ENCODE measurements at places on chromosomes 5 and 9. TPM values are rescaled to one million over a fixed set of nuclear protein-coding genes. Genes with fewer than 3 reads are reported as not detected.

DNA sequence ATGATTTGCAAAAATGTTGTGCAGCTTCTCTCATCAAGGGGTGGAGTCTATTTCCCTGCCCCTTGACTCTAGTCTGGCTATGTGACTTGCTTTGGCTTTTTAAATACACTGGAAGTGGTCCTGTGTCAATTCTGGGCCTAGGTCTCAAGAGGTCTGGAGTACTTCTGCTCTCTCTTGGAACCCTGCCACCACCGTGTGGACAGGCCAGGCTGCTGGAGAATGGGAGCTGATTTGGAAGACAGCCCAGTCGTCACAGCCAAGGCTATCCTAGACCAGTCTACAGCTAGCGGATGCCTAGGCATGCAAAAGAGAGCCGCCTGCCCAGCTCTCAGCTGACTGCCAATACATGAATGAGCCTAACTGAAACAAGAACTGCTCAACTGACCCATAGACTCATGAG lies 56.7 kb upstream of the CLINT1 start:
- no peaks in the 10 kb centered on the region for H3K36me3 ChIP-seq
- no peak overlapping the region for H3K27ac ChIP-seq
- H3K4me3 ChIP-seq: no peak overlapping the region
- H3K4me1 ChIP-seq: peaks cover 26% of the 10 kb centered on the region
- no peak for DNase-seq

DNA sequence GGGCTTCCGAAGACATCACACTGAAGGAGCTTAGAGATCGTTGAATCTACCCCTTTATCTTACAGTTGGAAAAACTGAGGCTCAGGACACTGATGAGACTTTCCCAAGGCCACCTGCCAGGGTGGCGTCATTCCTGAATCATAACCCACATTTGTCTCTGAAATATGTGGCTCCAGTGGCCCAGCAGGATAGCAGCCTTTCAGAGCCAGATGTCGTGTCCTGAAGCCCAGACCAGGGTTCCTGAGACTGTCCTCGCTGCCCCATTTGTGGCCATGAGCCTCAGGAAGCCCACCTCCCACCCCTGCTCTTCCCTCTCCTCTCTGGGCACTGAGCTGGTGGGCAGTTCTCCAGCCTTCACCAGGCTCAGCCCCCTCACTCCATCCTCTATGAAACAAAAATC lies 2.4 kb downstream of the HMCN2 start:
- H3K4me3 ChIP-seq: no peak overlapping the region
- no peak overlapping the region for H3K27ac ChIP-seq
- no peak for DNase-seq
- H3K4me1 ChIP-seq: no peaks in the 10 kb centered on the region

GRCh38 chr5:67308988-67309688 lies 112.5 kb upstream of the CD180 start:
- DNase-seq: no peak
- H3K4me1 ChIP-seq: peaks cover 8% of the 10 kb centered on the region
- no peak overlapping the region for H3K4me3 ChIP-seq
- H3K27me3 ChIP-seq: no peaks in the 10 kb centered on the region
- H3K27ac ChIP-seq: no peak overlapping the region
- no peaks in the 10 kb centered on the region for H3K36me3 ChIP-seq

DNA sequence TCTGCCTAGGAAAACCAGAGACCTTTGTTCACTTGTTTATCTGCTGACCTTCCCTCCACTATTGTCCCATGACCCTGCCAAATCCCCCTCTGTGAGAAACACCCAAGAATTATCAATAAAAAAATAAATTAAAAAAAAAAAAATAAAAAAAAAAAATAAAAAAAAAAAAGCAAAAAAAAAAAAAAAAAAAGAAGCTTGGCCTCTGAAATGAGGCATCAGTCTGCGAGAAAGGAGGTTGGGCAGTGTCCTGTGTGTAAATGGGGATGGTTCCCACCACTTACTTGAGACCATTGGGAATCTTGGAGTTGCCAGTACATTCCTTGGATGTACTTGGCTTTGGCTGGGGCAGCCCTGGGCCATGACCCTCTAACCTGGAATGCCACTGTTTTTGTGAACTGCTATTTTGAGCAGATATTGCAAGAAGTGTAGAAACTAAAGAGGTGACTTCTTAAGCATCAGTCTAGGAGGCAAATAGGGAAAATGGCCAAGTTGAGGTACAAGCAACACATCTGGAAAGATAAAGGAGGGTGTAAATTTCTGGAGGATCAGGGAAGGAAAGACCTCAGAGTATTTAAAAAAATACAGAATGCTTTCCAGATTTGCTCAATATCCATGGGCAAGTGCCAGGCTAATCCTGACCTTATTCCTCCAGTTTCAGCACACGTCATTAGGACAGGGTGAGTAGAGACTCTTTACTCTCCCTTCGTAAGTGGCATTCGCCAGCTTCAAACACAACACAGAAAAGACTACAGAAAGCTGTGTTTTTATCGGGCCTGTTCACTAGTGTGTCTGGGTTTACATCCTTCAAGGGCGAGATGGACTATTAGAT lies 58.1 kb downstream of the HSPA4 start:
- no peak for DNase-seq
- H3K36me3 ChIP-seq: peaks cover 12% of the 10 kb centered on the region
- peaks cover 4% of the 10 kb centered on the region for H3K4me1 ChIP-seq
- H3K4me3 ChIP-seq: no peak overlapping the region
- H3K27me3 ChIP-seq: peaks cover 4% of the 10 kb centered on the region

DNA sequence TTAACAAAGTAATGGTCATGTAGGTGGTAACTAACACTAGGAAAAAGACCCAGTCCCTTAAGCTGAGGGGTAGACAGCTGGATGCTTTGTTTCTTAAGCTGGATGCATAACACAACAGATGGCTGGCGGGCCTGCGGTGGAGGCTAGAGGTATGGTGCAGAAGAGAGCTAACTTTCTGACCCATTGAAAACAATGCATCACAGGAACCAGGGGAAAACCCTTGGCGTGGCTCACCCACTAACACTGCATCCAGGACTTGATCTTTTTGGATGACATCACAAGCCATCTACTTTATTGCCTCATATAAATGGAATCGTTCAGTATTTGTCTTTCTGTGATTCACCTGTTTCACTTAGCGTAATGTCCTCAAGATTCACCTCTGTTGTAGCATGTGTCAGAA lies 138.7 kb downstream of the AUH start:
- DNase-seq: no peak
- H3K4me3 ChIP-seq: no peak overlapping the region
- H3K27ac ChIP-seq: no peak overlapping the region

- DNase-seq: no peak
- peaks cover 46% of the 10 kb centered on the region for H3K27me3 ChIP-seq
- no peak overlapping the region for H3K4me3 ChIP-seq
- H3K36me3 ChIP-seq: peaks cover 19% of the 10 kb centered on the region
Observed at GRCh38 chr5:56055859-56056258, 61.1 kb upstream of the IL6ST start.

GRCh38 chr9:76617497-76618175 lies 146.6 kb upstream of the PCA3 start:
- no peak overlapping the region for H3K27ac ChIP-seq
- peaks cover 1% of the 10 kb centered on the region for H3K36me3 ChIP-seq
- no peak for DNase-seq
- H3K4me3 ChIP-seq: no peak overlapping the region

DNA sequence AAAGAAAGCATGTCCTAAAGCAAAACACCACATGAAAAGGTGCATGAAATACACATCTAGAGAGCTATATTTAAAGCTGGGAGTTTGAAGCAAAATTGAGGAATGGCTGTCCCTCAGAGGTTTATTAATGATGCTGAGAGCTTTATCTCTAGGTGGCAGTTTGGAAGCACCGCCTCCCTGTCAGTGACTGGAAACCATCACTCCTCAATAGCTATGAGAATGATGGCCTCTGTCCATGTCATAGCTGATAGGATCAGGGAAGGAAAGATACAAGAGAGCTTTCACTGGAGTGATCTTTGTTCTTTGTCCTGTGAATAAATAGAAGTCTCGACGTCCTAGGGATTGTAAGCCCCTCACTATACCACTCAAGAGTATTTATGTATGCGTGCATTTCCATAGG lies 110.5 kb downstream of the NUDT12 start:
- H3K4me3 ChIP-seq: no peak overlapping the region
- DNase-seq: no peak
- peaks cover 3% of the 10 kb centered on the region for H3K4me1 ChIP-seq
- H3K27ac ChIP-seq: no peak overlapping the region
- H3K27me3 ChIP-seq: peaks cover 8% of the 10 kb centered on the region

DNA sequence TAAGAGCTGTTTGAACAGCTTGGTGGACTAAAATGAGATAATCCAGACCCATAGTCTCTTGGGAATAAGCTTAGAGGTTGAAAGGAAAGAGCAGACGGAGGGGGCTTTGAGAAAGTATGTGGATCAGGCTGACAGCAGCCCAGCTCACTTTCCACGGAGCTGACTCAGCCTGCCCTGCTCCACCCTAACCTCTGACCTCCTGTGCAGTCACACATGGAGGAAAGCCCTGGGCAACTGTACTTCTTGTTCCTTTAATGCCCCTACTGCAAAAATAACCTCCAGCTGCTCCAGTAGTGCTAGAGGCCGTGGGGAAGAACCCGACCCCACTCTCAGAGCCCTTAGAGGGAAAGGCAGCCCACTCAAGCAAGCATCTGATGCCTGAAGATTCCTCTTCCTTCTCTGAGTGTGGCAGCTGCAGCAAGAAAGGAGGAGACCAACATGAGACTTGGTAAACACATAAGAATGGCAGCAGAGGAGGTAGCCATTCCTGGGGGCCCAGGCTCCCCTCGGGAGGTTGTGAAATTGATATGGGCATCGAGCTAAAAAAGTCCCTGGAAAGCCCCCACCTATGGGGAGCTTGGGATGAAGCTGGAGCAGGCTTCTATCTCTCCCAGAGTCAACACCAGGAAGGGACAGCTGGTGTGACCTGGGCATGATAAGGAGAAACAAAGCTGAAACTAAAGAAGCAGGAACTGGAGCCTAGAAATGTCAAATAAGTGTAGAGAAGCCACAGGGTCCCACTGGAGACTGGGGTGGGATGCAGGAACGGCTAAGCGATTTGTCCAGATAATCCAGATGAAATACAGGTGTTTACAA lies 204.3 kb downstream of the PIK3R1 start:
- H3K36me3 ChIP-seq: no peaks in the 10 kb centered on the region
- H3K4me3 ChIP-seq: no peak overlapping the region
- H3K27me3 ChIP-seq: peaks cover 5% of the 10 kb centered on the region

DNA sequence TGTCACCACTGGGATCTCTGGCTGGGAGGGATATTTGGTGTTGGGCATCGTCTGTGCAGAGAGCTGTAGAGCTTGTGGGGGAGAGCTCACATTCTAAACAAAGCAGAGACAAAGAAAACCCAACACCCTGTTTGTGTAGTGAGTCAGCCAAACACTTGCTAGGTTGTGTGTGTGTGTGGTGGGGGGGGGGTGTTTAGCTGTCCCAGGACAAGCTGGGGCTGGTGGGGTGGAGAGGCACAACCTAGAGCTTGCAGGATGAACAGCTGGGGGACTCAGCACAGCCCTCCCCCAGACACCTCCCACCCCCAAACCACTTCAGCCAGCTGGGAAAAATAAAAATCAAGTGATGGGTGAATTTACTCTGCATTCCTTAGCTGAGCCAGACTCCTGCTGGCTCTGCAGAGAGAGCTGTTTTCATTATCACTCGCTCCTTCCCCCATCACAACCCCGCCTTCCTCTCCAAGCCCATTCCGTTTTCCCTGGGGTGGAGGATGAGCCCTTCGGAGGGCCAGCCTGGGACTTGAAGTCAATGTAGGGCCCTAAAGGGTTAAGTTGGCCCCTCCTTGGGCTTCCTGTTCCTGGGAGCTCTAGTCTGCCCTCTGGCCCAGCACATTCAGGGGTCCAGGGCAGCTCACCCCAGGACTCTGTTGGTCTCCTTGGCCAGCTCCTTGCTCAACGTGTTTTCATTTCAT lies 2.6 kb downstream of the OLFML2A start:
- no peak overlapping the region for H3K27ac ChIP-seq
- H3K36me3 ChIP-seq: no peaks in the 10 kb centered on the region
- H3K27me3 ChIP-seq: peaks cover 28% of the 10 kb centered on the region
- DNase-seq: peak; percentile 35
- no peak overlapping the region for H3K4me3 ChIP-seq

INSL6 gene
- not detected for total RNA-seq

NDUFA8 gene
- total RNA-seq: 36.4 TPM

TMEM174 gene
- not detected for total RNA-seq
